ENCODE measurements at places on chromosomes 6 and 20.

DNA sequence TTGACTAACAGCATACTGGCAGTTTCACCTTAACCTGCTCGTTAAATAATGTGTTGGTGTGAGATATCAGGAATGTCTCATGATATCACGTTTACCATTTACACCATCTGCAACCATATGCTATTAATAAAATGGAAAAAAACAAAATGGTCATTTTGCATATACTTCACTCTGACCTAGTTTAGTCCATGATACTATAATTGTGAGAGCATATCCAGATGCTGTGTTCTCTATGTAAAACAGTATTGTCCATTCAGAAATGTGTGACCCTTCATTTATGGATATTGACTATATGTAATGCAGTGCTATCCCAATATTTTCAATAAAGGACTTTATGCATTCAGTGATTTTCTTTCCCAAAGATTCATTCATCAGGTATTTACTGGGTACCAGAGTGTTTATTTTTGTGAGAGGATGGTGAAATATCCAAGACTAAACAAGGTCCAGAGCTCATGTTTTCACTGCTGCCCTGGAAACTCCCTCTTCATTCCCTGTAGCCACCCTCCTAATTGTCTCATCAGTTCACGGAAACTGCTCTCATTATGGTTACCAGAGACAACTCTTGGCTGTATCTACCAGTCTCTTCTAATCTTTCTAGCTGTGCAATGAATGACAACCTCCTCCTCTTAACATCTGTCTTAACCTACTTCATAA, 25.7 kb upstream of the HINT3 start:
- no peak for DNase-seq

- no peak for DNase-seq
Observed at GRCh38 chr6:155333414-155333813, 19.1 kb upstream of the TFB1M start.

DNA sequence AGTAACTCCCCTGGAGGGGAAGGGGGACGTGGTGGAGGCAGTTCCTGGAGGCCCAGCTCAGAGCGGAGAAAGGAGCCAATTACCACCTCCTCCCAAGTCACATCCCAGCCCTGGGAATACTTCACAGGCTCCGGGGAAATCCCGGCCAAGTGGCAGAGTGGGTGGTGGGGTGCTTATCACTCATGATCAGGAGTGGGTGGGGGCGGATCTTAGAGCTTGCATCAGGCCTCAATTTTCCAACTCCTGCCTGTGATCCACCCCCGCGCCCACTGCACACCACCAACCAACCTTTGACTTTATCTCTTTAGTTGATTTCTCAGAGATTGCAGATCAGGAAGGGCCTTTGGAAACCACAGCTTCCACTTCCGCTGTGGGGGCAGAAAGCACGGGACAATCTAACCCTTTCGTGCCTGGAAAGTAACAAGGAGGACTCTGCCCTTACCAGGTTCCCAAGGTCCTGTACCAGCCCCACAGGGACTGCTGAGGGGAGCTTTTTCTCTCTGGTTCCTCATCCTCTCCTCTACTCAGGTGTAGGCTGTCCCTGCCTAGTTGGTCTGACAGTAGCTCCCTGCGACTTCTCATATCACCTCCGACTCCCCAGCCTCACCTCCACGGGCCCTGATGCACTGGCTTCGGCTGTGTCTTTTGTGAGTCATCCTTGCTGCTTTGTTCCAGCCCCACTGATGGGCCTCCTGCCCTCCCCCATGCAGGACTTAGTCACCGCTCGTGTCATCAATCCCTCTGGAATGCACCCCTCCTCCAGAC, 24.9 kb upstream of the IER3 start:
- DNase-seq, result no peak

DNA sequence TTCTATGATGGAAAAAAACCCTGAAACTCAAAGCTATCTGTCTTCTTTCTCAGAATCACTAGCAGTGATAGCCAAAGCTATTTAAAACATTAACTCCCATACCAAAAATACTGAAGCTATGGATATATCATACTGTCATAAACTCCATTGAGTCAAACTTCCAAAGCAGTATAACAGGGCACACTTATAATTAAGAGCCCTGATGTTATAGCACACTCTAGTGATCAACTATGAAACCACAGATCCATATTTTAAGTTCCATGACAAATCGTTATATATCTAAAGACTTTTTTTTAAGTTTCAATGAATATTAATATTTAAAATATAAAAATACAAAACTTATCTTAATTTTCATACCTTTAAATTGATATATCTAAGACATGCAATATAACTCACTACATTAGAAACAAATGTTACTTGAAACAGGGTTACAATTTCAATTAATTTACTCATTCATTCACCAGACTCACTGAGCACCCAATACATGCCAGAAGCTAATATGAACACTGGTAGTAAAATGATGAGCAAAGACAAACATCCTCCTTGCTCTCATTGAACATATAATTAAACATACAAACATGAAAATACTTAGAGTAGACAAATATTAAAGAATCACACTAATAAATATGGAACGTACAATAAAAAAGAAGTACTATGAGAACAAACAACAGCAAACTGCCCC, 69.3 kb downstream of the IBTK start:
- no peak for DNase-seq

- DNase-seq, result no peak
Observed at GRCh38 chr20:19403549-19403948, 191.1 kb downstream of the SLC24A3 start.

GRCh38 chr20:57467742-57468141, 57.2 kb downstream of the CTCFL start:
- no peak for DNase-seq

- no peak for DNase-seq
Observed at GRCh38 chr6:2733324-2733723, 17.4 kb downstream of the MYLK4 start.

GRCh38 chr6:150456902-150457643, 88.3 kb downstream of the IYD start:
- DNase-seq, result no peak

DNA sequence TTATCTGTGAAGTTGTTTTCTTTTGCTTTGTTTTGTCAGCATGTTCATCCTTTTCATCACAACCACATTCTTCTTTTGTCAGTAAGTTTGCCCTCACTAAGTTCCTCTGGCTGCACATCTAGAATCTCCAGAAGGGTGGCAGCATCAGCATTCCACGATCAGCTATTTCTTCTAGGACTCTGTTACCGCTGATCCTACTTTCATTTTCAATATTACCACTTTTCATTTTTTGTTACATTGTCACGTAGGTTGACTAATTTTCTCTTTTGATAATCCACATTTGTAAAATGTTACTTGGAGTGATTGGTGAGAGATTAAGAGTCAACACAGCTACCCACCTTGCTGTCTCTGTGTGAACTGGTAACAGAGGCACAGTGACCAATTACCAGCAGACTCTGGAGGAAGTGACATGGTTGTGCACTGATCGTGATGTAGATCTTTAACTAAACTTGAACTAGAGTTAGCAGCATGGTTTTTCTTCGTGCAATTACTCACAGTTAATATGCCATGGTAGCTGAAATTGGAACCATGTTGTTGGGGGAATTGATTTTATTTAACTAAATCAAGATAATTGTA, 307.9 kb upstream of the SLC35B3 start:
- peak; percentile 35 for DNase-seq

DNA sequence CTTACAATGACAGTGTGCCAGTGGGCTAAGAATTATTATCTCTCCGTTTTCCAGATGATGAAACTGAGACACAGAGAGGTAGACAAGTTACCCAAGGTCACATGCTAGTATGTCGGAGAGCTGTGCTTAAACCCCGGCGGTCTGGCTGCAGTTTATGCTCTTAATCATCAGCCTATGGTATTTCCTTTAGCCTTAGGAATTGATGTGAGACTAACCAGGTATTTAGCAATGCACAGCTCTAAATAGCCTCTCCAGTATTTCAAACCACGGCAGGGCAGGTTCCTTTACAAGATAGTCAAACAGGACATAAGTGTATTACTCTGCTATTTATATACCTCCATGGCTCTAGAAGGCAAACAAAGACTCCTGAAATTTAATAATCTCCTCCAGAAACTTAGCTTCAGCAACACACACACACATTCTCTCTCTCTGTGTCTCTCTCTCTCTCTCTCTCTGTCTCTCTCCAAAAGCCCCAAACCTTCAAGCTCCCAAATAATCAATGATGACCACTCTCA, 142.0 kb upstream of the ZNF217 start:
- DNase-seq, result no peak

DNA sequence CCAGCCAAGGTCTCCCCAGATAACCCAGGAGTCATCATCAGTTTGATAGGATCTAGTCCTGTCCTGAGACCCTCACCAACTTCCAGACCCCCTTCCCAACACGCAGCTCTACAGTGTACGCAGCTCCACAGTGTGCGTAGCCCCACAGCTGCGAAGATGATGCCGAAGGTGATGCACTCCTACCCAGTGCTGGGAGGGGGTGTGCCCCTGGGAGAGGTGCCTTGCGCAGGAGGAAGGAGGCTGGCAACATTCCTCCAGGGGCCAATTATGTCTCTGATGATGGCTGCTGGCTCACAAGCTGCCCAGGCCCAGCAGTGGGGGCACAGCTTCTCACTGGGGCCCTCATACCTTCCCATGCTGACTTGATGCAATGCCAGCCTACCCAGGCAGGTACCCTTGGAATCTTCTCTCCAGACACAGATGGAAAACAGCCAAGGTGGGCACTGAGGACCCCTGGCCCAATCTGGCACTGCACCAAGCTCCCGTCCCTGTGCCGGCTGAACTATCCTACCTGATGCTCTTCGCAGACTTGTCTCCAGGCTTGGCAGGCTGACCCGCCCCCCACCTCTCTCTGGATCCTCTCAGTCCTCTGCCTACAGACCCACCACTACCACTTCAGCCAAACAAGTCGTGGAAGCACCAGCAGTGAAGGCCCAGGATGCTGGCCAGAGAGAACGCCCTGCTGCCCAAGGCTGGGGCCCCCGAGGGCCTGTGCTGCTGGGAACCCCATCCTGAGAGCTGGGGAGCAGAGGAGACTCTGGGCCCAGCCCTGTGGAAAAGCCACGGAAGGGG, 1.4 kb downstream of the ZNF512B start:
- DNase-seq, result no peak

DNA sequence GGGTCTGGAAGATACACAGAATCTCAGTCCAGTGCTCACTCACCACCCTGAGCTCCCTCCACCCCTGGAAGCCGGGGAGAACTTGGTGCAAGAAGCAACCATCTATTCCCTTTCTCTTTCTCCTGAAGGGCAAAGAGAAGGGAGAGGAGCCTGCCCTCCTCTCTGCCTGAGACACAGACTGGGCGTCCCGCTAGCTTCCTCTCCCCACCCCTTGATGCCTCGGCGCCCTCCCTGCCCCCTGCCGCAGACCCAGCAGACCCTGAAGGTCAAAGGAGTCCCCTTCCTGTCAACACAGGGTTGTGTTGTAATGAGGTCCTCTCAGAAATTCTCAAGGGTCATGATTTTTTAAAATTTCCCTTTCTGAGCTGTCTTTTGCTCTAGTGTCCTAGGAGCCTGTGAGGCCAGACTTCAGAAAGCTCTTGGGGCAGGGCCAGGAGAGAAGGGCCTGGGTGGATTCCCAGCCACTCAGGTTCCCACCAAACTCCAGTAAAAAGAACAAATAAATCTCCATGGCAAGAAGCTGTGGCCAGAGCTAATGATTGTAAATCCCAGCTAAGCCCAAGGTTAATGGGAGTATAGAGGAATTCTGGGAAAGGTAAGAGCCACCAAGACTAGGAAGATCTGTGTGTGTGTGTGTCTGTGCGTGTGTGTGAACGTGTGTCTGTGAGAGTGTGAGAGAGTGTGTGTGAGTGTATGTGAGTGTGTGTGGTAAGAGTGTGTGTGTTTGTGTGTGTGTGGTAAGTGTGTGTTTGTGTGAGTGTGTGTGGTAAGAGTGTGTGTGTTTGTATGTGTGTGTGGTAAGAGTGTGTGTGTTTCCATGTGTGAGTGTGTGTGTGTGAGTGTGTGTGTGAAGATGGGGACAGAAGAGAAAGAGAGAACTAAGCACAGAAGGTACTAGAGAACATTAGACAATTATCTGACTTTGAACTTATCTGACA, 1.1 kb upstream of the JPH2 start:
- DNase-seq, result no peak

DNA sequence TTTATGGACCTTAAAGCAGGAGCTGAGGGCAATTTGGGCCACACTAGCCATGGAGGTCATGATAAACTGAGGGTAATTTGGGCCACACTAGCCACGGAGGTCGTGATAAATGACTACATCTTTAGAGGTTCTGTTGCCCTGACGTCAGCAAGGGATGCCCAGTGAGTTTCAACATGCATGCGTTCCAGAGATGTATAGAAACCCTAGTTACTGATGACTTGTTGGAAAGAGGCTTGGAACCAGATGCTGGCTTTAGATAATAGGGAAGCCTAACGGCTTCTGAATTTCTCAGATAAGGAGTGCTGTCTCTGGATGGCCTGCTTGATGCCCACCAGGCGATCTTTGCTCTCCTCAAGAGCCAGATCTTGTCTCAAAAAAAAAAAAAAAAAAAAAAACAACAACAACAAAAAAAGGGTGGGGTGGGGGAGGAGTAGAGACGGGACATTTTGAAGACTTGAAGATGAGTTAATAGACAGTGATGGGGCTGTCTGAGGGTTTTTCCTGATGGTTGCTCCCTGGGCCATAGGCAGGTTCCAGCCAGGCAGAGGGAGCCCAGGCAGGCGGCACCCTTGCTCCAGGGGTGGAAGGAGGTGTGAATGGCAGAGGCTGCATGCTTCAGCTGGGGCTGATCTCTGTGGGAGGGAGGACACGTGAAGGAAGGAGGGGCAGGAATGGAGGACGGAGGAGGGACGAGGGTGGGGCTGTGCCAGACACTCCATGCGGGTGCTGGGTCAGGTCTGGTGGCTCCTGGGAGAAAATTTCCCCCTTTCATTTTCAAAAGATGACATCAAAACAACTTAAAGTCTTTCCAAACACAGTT, 27.0 kb upstream of the FRMD1 start:
- peak; percentile 30 for DNase-seq

- no peak for DNase-seq
Observed at GRCh38 chr6:29011276-29011734, 6.2 kb upstream of the ZNF311 start.

DNA sequence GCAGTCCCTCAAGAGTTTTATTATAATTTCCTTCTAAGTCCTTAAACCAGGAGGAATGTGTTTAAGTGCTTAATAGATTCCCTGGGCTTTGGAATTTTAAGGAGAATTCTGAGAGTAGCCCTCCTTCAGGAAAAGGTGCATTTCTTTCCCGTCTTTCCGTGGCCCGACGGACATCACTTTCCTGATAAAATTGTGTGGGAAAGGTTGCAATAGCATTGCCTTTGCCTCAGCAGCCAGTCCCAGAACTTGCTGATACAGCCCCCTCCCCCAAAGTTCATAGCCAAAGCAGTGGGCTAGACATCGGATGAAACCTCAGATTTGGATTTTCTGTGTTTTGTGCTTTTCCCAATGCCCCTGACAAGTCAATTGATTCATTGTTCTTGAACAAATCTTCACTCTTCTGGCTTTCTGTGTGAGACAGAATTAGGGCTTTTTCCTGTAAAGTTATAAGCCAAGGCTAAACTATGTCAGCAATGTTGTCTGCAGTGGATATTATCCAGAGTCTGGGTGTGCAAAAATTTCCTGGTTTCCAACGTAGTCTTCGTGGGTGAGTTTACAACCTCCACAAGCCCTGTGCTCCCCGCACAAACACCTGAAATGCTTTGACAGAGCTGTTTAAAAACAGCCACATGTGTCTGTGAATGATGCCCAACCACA, 1.1 kb upstream of the SMOC2 start:
- DNase-seq, result no peak

Measured in NCI-H2029 treated with DMSO at 0.1 percent for 48 hours (cell line).